ENCODE measurements at places on chromosomes 2 and 18. TPM values are rescaled to one million over a fixed set of nuclear protein-coding genes. Genes with fewer than 3 reads are reported as not detected.

- peaks cover 17% of the 10 kb centered on the region for H3K4me1 ChIP-seq
- no peaks in the 10 kb centered on the region for H3K27me3 ChIP-seq
- DNase-seq = no peak
- no peak overlapping the region for H3K4me3 ChIP-seq
- no peak overlapping the region for H3K27ac ChIP-seq
These were observed 484.3 kb downstream of the PTPRM start for GRCh38 chr18:8051453-8051852.

The TNFRSF11A gene
- total RNA-seq = under 0.01 TPM

The TRIM43 gene
- total RNA-seq = not detected

GRCh38 chr2:96884299-96885094, 14.6 kb upstream of the SEMA4C start:
- no peaks in the 10 kb centered on the region for H3K27me3 ChIP-seq
- no peak overlapping the region for H3K27ac ChIP-seq
- no peaks in the 10 kb centered on the region for H3K4me1 ChIP-seq
- H3K36me3 ChIP-seq = no peaks in the 10 kb centered on the region
- DNase-seq = no peak

The TLX2 gene
- under 0.01 TPM for total RNA-seq

The IL1F10 gene
- not detected for total RNA-seq

DNA sequence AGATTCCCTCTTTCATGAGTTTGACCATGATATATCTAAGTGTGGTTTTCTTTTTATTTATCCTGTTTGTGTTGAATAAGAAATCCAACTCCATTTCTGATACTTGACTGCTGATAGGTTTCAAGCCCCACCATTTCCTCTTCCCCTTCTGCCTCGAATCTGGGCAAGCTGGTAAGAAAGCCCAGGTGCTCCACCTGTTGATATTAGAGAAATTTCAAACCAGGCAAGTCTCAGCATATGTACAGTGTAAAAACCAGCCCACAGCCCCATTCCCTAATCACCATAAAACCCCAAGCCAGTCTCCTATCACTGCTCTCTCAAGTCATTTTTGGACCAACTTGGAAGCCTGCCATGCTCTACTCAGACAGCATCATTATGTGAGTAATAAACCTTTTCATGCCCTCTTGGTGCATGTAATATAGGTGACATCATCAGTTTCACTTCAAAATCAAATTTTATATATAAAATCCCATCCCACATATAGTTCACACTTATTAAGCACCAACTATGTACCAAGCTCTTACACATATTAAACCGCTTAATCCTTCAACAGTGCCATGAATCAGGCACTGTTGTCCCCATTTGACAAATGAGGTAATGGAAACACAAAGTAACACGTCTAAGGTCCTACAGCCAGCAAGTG, 46.6 kb downstream of the SMAD2 start:
- peak overlapping the region; percentile 15 for H3K27ac ChIP-seq
- DNase-seq = no peak
- peaks cover 32% of the 10 kb centered on the region for H3K4me1 ChIP-seq
- H3K36me3 ChIP-seq = no peaks in the 10 kb centered on the region
- no peak overlapping the region for H3K4me3 ChIP-seq

GRCh38 chr2:9739531-9739964, 103.7 kb upstream of the TAF1B start:
- H3K27ac ChIP-seq = no peak overlapping the region
- DNase-seq = no peak
- H3K36me3 ChIP-seq = no peaks in the 10 kb centered on the region
- H3K4me3 ChIP-seq = peak overlapping the region; percentile 38
- peaks cover 12% of the 10 kb centered on the region for H3K4me1 ChIP-seq

Measured in osteoblast (primary cell).